ENCODE measurements at places on chromosomes 13 and 19. TPM values are rescaled to one million over a fixed set of nuclear protein-coding genes. Genes with fewer than 3 reads are reported as not detected.

DNA sequence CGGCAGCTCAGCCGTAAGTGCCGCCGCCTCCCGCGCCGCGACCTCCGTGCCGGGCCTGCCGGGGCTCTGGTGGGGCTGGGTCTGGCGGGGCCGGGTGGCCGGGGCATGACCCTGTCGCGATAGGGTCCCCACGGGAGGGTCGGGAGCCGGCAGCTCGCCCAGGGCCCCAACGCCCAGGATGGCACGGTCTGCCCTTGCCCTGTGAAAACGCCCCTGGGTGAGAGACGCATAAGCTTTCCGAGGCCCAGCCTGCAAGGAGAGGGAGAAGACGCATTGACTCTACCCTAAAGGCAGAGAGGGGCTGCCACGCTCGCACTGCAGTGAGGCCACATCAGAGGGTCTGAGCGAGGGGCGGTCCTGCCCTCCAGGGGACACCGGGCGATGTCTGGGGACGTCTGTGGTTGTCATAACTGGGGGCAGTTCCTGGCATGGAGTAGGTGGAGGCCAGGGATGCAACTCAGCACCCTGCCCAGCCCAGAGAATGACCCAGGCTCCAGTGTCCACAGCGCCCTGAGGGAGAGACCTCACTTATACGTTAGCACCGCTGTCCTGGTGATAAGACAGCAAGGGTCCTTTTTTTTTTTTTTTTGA is 539 bp downstream of the ZNF554 start:
- no peak for DNase-seq

DNA sequence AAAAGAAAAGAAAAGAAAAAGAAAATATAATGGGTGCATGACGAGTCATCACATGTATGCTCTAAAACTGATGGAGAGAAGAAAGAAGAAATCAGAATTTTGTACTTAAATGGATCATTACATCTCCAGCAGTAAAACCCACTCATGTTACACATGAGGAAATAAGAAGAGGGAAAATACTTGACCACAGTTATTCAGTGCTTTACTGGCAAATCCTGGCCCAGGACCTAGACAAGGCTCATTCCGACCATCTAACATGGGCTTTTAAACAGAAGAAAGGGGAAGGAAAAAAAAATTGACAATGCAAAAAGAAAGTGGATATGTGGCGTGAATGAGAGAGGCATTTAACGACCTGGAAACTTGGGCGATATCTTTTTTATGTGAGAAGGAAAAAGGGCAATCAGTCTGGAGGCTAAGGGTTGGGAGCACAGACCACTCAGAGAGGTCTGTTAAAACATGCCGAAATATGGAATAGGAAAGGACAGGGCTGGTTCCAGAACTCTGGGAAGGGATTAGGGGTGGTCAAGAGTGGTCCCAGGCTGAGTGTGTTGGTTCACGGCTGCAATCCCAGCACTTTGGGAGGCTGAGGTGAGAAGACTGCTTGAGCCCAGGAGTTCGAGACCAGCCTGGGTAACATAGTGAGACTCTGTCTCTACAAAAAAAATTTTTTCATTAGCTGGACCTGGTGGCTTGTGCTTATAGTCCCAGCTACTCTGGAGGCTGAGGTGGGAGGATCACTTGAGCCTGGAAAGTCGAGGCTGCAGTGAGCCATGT is 1.6 kb downstream of the SIGLECL1 start:
- peak; percentile 57 for DNase-seq

GRCh38 chr13:50446611-50447010 is 396.9 kb downstream of the DLEU7 start:
- DNase-seq, result no peak

- DNase-seq, result peak; percentile 86
Observed at GRCh38 chr19:8697671-8698432, 743 bp downstream of the ACTL9 start.

DNA sequence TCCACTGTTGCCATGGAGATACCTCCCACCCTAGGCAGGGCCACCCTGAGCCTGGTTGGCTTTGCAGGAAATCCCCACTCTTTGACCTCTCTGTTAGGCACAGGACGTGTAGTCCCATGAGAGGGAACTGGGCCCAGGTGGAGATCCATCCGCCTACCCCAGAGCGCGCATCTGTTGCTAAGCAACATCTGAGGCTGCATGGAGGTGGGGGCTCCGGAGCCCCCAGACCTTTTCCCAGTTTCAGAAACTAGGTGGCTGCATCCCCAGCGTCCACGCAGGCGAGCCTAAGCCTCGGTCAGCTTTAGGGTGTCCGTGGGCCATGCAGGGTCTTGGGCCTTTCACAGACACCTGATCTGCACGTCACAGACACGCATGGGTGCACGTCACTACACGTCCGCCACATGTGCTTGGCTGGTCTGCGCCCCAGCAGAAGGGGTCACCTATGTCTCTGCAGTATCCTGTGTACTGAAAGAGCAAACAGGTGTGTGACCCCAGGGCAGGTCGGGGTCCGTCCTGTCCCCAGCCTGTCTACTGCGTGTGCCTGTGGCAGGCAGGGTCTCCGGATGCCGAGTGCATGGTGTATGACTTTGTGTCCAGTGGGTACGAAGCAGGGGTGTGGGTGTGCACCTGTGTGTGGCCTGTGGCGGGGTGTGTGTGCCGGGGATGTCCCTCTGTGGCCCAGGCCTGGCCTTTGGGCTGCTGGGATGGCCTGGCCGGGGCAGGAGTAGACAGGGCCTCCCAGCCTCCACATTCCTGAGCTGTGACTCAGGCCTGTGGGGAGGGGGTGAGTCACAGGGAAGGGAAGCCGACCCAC is 4.1 kb upstream of the CIRBP start:
- no peak for DNase-seq

GRCh38 chr19:16566161-16566560 is 6.1 kb downstream of the SLC35E1 start:
- no peak for DNase-seq

DNA sequence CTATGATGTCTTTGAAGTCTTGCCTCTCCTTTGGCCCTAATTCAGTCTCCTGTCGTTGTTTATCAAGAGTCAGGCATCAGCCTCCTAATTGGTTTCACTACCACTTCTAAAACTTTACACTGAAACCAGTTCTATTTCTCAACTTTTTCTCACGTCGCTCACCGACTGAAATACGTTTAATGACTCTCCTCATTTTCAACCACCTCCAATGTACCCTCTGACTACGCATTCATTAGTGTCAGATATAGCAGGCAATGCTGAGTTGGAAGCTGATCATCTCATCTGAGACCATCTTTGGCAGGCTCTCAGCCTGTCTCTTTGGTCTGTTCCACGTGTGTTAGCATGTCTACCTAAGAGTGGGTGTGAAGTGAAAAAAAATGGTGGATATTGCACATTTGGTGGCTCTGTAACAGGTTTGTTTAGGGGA is 128.1 kb downstream of the KL start:
- DNase-seq, result no peak

- no peak for DNase-seq
Observed at GRCh38 chr19:44891016-44891882, at the start of gene TOMM40. TOMM40 (plus strand) TSS chr19:44891254; CDS start chr19:44891416, 162 bp downstream.

GRCh38 chr19:10898633-10899032 is 27.3 kb downstream of the CARM1 start:
- no peak for DNase-seq

GRCh38 chr19:1383017-1383311 is 743 bp upstream of the NDUFS7 start:
- DNase-seq, result no peak

- no peak for DNase-seq
Observed at GRCh38 chr13:99501848-99502301, 603 bp downstream of the TM9SF2 start.

CCL25 gene
- not detected for total RNA-seq

IGFL1 gene
- total RNA-seq, result not detected

VPS36 gene
- 44.3 TPM for total RNA-seq

All from osteocyte (in vitro differentiated cells).